ENCODE measurements at places on chromosomes 1 and 21.

DNA sequence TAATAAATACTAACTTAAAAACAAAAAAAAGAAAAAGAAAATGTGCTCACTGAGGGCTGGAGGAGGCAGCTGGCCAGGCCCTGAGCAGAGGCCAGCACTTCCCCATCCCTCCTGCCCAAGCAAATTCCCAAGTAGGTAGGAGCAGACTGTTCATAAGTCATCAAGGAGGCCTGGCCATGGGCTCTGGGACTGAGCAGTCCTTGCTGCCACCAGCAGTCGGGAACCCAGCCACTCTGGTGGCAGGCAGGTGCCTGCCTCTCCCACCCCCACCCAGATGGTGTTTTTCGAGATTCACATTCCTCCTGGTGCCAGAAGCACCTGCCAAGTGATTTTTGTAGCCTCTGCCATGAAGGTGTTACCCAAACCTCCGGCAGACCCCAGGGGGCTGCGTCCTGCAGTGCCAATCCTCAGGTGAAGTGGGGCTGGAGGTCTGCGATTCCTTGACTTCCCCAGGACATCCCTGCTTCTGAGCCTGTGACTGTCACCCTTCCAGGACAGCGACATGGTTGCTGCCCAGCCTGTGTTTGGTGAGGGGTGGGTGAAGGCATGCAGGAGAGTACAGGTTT is 204.2 kb upstream of the TMEM51 start:
- no peak for DNase-seq

DNA sequence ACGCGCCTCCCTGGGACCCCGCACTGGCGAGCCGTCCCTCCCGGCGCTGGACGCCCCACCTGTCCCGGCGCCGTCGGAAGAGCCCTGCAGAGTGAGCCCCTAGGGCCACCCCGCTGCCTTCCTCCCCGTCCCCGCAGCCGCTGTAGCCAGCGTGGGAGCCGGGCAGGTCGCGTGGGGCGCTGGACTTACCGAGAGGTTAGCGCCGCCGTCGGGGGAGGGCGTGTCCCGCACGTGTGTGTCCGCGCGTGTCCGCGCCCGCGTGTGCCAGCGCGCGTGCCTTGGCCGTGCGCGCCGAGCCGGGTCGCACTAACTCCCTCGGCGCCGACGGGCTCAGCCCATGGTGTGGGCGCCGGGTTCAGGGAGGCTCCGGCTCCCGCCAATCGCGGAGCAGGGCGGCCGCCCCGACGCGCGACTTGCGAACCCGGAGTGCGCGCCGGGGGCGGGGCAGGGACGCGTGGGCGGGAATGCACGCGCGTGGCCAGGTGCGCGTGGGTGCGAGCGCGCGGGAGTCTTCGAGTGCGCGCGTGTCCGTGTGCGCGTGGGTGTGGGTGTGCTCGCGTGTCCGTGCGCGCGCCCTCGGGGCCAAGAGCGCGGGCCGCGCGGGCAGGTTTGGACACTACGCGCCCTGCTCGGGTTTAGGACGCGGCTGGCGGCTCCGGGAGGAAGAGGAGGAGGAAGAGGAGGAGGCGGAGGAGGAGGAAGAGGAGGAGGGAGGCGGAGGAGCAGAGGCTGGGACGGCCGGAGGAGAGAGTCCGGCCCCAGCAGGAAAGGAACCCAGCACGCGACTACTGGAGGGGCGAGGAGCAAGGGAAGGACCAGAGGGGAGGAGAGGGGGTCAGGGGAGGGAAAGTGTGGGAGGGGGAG is 145.2 kb upstream of the ETS2 start:
- peak; percentile 43 for DNase-seq

GRCh38 chr21:45613881-45614280 is 29.6 kb upstream of the PCBP3 start:
- DNase-seq, result no peak

- no peak for DNase-seq
Observed at GRCh38 chr1:198640174-198640573, 1.3 kb downstream of the PTPRC start.

- peak; percentile 76 for DNase-seq
Observed at GRCh38 chr1:36187800-36188593, 32.0 kb downstream of the MAP7D1 start.

- DNase-seq, result no peak
Observed at GRCh38 chr1:231921646-231922345, 295.2 kb downstream of the DISC1 start.
